DMS53 (cell line): ENCODE measurements at places on chromosomes 13 and 19.

- DNase-seq: peak; percentile 79
Observed at GRCh38 chr19:19643158-19644053, at the start of gene GMIP. Gene GMIP (minus strand): TSS chr19:19643657. CDS start chr19:19643529, 128 bp downstream.

- DNase-seq: peak; percentile 44
Observed at GRCh38 chr13:102402290-102402689, 442 bp upstream of the FGF14 start.

- no peak for DNase-seq
Observed at GRCh38 chr13:101116826-101117225, 299.5 kb downstream of the NALCN start.

DNA sequence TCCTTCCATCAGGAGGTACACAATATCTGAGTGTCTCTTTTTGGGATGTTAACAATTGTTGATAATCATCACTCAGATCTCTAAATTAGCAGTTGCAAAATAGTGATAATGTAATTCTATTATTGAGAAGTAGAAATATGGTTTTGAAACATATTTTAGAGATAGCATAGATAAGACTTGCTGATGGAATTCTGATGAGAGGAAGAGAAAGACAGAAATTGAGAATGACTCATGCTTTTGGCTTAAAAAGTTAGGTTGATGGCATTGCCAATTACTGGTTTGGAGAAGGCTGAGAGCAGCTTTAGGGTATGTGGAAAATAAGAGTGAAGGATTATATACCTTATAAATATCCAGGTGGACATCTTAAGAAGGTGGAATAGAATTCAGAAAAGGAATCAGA lies 106.4 kb upstream of the EDNRB start:
- no peak for DNase-seq

GRCh38 chr13:49063497-49063896 lies 87.8 kb downstream of the FNDC3A start:
- no peak for DNase-seq

DNA sequence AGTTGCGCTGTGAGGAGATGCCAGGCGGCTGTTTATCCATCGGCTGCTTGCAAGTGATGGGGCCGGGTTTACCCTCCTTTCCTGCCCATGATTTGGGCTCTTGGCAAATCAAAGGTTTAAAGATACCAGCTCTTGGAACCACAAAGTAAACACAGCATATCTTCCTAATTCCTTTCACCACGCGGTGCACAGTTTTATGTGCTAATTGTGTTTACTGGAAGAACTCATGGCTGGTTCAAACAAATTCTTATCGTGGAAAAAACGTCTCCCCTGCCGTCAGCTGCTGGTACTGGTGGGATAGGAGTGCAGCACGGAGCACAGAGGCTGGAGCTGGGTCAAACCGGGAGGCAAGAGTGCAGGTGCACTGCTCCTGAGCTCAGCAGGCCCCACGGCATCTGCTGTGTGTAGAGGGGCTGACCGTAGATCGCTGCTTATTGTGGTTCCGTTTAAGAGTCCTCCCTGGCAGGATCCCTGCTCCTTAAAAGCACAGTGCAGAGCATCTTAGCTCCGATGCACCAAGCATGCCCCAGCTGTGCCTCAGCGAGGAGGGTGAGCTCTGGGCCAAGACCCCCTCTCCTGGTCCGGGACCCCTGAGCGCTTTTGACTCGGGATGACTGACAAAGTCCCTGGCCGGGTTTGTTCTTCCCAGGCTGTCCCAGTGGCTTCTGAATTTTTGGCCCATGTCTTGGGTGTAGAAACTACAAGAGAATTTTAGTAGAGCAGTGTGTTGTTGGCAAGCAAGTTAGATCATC lies 51.3 kb upstream of the GAS6 start:
- DNase-seq: peak; percentile 7

DNA sequence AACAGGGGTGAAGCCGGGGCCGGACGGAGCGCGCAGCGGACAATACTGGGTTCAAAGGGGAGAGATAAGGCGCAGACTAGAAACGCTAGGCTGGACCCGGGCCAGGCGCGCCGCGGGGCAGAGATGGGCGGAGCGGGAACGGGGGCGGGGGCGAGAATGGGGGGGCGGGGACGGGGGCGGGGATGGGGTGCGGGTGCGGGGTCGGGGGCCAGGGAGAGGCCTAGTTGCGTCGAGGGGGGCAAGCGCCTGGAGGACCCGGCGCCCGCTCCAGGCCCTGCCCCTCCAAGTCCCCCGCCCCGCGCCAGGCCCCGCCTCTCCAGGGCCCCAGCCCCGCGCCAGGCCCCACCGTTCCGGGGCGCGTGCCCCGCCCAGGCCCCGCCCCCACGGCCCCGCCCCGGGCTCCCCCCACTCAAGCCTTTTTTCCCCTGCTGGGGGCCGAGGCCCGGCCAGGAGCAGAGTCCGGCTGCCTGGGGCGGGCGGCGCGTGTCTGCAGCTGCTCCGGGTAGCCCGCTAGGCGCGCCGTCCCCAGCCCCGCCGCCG lies at the start of gene CERS4:
CERS4 (plus strand) TSS at position 449 of the 540 bp plus-strand sequence. CDS start 41,707 bp downstream, outside the sequence.
- DNase-seq: peak; percentile 93

- no peak for DNase-seq
Observed at GRCh38 chr13:47213047-47213446, 316.2 kb upstream of the HTR2A start.

- peak; percentile 69 for DNase-seq
Observed at GRCh38 chr13:45292176-45292575, 48.8 kb downstream of the TPT1 start.

GRCh38 chr19:50434525-50434924 lies 1.8 kb downstream of the MYBPC2 start:
- no peak for DNase-seq

GRCh38 chr19:17871878-17872250 lies at the start of gene SLC5A5:
Gene SLC5A5 (plus strand): TSS chr19:17871945. CDS start chr19:17872320, 375 bp downstream.
- DNase-seq: peak; percentile 65

- DNase-seq: peak; percentile 82
Observed at GRCh38 chr13:44068737-44069136, 189.0 kb downstream of the LACC1 start.
